ENCODE measurements at places on chromosomes 3 and 15.
A peak's percentile ranks its signal among the peaks of the same experiment; 100 is the strongest.

DNA sequence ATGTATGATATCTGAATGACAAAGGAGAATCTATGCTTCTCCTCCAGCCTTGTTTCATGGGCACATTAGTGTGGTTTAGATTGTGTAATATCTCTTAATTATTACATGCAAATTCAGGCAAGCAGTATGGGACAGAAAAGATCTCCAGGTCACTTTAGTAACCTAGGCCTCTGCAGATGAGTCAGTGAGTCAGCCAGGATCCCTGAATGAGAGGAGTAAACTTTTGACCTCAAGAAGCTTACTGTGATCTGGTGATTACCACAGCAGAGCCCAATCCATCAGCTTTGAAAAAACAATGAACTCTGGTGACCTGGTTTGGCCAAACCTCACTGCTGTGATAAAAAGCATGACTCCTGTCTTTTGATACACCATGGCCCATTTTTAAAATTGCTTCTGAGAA, 107.8 kb downstream of the LRRN1 start:
- no peak for DNase-seq

DNA sequence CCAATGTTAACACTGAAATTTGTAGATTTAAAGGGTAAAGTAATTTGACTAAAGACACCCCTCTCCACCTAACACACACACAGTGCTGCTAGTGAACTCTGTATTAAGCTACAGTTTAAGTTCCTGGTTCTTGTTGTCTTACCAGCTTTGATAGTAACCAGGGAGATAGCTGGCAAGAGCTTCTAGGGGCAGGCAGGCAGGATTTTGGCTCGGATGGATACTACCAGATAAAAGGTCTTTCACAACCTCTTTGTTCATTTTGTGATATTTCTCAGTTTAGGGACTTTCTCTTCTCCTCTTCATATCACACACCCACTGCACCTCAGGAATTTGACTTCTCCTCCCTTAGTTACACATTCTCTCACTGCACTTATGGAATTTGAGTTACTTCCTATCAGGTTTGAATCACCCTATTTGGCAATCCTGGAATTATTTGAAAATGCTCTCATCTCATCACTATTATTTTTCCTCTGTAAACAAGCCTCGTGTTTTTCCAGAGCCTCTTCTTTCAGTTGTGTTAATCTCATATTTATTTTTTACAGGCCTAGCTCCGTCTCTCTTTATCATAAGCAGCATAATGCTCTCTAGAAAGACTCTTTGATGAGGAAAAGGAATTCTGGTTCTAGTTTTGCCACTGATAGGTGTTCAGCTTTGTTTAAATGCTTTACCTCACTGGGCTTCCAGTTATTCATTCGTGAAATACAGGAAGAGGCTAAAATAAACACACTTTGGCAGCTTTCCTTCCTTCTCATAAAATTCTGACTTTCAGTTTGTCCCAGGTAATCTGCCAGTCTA, 23.0 kb upstream of the CLDN1 start:
- DNase-seq = no peak

DNA sequence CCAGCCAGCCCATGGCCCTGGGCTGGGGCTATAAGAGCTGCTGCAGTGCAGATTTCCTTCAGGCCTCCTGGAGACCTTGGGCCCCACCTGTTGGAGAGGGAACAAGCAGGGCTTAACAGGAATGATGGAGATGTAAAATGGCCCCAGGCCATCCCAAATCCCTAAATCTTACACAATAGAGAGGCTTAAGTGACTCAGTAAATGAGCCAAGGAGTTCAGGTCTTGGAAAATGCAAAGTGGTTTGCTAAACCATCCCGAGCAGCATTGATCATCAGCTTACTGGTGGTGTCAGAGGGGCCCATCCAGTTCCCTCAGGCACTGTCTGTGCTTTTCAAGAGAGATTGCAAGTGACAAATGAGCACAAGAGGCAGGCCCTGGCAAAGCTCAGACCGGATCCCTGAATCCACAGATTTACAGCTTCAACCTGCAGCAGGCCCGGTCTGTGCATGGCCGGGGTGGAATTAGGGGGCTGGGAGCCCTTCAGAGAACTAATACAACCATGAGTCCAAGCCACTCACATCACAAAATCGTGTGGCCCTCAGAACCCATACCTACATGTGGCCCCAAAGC, 325.4 kb downstream of the UACA start:
- DNase-seq = no peak

DNA sequence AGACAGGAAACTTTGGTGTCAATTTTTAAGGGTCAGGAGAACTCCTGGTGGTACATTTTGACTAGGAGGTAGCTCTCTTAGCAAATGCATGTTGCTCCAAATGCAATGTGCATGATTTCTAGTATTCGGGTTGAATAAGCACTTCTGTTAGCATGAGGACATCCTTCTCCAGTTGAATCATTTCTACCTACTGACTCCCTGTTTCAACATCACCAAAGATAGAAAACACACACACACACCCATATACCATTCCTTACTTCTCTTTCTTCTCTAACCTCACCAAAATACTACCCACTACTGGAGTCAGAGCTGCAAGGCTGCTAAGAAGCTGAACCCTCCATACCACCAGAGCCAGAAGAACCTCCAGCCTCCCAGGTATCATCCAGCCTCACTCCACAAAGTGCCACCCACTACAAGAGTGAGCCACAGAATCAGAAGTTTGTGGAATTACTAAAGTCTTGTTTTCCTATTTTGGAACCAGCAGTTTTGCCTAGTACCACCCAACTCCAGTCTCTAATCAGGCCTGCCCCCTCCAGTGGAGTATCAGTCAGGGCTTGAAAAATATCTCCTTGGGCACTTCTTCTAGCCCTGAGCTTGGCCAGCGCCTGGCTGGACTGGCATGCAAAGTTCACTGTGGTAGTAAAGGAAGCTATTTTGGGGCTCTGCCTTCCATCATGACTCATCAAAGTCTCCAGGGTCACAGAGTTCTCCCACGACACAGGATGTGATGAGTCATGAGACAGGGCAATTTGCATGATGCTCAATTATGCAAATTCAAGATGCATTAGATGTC, 110.3 kb downstream of the CYP19A1 start:
- peak; percentile 49 for DNase-seq

DNA sequence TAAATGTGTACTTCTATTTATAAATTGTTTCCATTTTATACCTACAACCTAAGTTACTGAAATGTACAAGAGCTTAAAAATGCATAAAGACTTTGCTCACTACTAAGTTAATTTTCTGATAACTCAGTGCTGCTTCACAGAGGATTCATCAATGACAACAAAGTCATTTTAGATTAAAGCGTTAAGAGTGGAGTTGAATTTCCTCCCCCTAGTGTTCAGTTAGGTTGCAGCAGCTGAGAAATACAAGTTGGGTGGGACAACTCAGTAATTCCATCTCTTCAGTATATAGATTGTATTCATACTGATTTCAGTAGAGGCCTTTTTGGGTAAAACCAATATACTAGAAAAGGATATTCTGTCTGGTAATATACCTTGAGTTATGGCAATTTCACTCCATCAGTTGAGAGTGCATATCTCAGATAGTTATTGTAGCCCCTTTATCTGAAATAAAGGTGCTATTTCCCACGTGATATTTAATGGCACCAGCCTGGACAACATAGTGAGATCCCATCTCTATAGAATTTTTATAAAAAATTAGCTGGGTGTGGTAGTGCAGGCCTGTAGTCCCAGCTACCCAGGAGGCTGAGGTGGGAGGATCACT, 6.9 kb upstream of the RPL35A start:
- DNase-seq = no peak

GRCh38 chr3:47825590-47825989, 22.7 kb downstream of the DHX30 start:
- no peak for DNase-seq

All from head of caudate nucleus (tissue), 42 donors.